ENCODE measurements at places on chromosomes 4 and X. TPM values are rescaled to one million over a fixed set of nuclear protein-coding genes. Genes with fewer than 3 reads are reported as not detected.

The ADGRG4 gene
- not detected for total RNA-seq

DNA sequence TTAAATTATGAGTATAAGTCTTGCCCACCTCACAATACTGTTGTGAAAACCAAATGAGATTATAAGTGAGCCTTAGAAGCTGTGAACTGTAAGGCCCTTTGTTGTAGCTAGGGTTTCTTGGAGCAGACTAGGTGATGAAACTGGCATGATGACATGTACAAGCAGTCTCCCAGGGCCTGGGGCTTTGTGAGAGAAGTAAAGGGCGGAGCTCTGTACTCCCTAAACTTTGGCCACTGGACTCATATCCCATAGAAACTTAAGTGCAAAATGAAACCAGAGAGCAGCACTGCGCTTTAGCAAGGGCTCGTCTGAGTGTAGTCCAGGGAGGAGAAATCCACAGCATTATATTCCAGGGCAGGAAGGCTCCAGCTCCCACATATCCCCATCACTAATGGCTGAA is 385.6 kb upstream of the FGF16 start:
- no peak for DNase-seq

DNA sequence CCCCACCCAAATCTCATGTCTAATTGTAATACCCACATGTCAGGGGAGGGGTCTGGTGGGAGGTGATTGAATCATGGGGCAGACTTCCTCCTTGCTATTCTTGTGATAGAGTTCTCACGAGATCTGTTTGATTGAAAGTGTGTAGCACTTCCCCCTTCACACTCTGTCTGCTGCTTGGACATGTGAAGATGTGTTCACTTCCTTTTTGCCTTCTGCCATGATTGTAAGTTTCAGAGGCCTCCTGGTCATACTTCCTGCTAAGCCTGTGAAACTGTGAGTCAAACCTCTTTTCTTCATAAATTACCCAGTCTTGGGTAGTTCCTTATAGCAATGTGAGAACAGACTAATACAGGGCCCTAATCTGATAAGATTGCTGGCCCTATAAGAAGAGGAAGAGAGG is 1514.8 kb downstream of the RPA4 start:
- no peak for DNase-seq

The GNL3L gene
- total RNA-seq = 22.1 TPM

The PCDH19 gene
- total RNA-seq = not detected

The TMEM31 gene
- not detected for total RNA-seq

GRCh38 chr4:13920111-13920875 is 292.8 kb upstream of the BOD1L1 start:
- DNase-seq = no peak

The ADH1C gene
- total RNA-seq = 74.3 TPM

DNA sequence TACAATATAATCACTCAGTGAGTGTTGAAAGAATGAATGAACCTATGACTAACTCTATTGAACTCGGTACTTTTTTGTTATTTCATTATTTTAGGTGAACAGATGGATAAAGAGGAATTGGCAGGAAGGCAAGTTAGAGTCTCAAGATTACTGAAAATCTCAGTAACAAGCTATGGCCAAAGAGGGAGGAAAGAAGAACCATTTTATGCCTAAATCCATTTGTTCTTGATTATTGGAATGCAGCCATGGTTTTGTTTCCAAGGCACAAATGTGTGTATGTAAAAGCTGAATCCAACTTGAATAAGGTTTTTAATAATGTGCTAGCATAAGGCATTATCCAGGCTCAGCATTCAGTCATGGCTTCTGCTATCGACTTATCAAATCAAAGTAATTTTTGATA is 196.4 kb downstream of the DTHD1 start:
- DNase-seq = no peak

DNA sequence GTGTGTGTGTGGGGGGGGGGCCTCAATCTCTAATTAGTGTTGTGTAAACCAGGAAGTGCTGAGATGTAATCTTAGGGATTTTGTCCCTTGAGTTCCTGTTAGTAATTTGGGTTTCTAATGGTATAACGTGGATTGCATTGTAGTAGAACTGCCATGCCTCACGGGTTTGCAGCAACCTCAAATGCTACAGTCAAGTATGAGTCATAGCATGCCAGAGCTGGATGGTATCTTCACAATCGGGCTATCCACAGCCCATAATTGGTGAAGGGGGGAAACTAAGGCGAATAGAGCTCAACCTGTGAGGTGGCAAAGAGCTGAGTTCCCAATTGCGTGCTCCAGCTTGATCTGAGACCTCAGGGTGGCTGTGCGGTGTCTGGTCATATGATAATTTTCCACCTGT is 2.2 kb upstream of the FMR1NB start:
- no peak for DNase-seq

DNA sequence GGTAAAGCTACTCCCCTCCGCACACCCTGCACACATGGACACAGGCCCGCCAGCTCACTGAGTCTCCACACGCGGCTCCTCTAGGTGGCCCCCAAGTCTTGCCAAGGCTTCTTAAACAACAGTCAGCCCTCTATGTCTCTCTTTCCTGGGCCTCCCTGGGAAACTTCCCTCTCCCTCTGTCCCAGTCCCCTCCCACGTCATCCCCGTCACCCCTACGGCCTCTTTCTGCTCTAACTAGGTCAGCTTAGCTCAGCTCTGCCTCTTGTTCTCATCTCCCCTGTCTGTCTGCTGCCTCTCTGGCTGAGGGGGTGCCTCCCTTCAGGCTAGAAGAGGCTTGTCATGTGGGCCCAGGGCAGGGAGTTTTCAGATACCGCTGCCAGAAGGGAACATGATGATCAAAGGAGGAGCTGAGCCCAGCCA is 38.8 kb downstream of the SEPTIN6 start:
- no peak for DNase-seq

The SAT1 gene
- total RNA-seq = 105 TPM

The NEXMIF gene
- 0.08 TPM for total RNA-seq

DNA sequence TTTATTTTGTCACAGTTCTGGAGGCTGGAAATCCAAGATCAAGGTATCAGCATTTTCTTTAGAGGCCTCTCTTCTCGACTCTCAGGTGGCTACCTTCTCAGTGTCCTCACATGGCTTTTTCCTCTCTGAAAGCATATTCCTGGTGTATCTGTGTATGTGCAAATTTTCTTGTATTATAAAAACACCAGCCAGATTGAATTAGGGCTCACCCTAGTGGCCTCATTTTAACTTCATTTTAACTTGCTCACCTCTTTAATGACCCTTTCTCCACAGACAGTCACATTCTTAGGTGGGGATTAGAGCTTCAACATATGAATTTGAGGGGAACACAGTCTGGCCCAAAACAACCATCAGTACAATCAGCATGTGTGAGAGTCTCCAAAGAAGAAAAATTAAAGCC is 542.4 kb upstream of the FAM241A start:
- DNase-seq = no peak

The PPEF2 gene
- total RNA-seq = not detected

Data from liver (tissue), 10 donors.